ENCODE measurements at places on chromosomes 7 and 10.

DNA sequence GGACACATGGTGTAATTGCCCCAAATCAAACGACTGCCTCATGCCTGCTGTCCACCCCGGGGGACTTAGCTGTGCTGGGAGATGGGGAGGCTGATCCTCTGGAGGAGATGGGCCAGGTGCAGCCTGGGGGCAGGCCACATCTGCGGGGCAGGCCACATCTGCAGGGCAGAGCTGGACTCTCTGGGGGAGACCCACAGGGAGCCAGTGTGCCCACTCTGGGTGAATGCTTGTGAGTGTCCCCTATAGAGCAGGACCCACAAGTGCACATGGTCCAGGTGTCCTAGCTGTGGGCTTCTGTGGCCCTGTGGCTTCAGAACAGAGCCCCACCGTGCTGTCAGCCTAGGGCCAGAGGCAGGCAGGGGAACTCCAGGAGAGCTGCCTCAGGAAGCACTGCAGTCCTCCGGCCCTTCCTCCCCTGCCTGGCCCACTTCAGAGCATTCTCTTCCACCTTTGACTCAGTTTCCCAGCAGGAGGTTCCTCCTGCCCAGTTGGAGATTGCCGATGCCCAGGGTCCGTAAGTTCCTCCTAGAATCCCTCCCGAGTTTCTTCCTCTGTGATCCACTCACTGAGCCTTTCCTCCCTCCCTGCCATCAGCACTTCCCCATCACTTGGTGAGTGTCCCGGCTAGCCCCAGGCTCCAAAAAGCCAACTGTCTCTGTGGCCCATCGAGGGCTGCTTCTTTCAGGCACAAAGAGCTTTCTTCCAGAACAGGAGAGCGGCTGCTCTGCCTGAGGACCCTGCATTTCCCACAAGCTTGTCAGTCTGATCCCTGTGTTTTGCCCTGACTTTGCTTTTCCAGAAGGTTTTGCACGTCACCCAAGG is 50.3 kb downstream of the ADCYAP1R1 start:
- no peak for DNase-seq

DNA sequence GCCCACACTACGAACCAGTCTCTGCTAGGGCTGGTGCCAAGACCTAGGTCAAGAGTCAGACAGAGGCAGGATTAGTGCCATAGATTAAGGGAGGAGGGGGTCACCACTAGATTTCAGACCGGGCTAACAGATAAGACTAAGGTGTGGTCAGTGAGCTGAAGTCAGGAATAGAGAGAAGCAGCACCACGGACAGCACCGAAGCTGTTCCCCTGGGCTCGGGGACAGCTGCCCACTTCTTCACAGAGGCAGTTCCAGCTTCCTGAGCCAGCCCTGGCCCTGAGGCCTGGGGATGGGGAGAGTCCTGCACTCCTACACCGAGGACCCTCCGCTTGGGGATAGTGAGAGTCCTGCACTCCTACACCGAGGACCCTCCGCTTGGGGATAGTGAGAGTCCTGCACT is 11.2 kb upstream of the JAKMIP3 start:
- DNase-seq, result no peak

GRCh38 chr10:94320285-94320914 is 42.3 kb downstream of the NOC3L start:
- peak; percentile 25 for DNase-seq

DNA sequence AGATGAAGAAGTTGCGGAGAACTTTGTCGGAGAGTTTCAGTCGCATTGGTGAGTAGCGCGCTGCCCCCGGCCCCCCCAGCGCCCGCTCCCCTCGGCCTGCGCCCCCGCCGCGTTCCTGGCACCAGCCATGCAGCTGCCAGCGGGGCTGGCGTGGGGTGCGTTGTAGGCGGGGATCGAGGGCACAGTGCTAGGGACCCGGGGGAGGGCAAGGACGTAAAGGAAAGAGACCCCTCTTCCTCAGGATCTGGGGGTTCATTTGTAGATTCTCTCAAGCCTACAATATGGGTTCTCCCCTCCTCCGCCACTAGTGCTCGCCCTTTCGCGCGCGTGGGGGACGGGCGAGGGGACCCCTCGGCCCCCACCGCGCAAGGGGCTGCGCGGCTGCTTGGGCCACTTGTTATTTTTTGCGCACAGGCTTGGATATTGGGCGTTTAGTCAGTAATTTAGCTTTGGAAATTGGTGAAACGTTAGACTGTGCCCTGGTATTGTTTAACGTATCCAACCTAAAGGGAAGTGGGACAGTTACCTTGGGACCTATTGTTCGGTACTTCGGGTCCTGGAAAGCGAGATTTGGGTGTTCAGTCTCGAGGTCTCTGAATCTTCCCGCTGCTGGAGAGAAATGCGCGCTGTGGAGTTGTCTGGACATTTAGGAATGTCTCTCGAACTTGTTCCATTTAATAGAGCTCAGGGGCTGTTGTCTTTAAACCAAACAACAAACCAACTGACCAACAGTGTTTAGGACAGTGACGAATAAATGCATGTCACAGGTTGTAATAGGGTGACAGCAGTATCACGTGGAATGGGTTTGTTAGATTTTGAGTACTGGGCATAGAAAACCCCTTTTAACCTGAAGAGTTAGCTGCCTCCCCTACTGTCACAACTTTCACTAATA is 796 bp downstream of the CDK14 start:
- DNase-seq, result peak; percentile 77

- DNase-seq, result no peak
Measured at GRCh38 chr10:11539191-11539868, 72.1 kb downstream of the USP6NL start.

DNA sequence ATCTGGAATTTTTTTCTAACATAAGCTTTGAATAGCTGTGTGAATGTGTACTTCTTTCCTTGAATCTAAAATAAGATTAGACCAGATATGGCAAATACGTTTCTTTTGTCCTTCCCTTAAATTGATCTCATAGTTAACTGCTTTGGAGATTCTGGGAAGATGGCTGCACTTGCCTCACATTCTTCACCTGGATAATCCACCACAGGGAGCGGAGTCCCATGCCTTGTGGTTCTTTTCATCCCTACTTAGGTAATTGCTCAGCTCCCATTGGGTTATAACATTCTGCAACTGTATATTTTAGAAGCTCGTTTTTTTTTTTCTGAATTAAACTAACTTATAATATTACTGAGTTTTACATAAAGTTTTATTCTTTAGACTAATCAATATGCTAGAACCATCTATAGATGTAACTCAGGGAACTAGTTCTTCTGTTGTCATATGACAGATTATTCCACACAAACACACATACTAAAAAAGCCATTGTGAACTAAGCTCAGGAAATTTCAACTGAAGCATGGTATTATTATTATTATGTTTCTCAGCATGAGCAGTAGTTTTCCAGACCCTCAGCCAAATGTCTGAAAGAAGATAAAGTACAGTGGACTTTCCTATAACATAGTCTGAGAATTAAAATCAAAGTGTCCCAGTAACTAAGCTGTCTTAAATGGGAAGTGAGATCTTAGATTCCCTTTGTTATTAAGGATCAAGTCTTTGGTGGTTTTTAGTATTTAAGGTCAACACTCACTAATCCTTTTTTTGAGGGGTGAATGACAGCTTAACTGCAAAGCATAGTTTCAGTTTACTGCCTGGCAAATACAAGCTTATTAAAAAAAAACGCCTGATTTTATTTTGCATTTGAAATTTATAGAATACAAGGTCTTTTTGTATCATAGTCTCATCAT is 182.3 kb downstream of the PPP1R9A start:
- DNase-seq, result no peak

DNA sequence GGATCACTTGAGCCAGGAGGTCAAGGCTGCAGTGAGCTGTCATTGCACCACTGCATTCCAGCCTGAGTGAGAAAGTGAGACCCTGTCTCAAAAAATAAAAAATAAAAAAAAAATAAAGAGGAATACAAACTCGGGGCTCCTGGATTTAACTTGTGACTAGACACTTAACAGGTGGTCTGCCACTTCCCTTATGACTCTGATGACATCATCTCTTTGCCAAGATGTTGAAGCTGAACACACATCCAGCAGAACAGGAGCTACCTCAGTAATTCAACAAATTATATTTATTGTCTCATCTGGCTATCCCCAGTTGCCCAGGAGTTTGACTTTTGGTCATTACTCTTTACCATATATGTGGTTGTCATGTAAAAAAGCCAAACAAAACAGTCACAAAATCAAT is 35.3 kb downstream of the NEUROD6 start:
- no peak for DNase-seq

DNA sequence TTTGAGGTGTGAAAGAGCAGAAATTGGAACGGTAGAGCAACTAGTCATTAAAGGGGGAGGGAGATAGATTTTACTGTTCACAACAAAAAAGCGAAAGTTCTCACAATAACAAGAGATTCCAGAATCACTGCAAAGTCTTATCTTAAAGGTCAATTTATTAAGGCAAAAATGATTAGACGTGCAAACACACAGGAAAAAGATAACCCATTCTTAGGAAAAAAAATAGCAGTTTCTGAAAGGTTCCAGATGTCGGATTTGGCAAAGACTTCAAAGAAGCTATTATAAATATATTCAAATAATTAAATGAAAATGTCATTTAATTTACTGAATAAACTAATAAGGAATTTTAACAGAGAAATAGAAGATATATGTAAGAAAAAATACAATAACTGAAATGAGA is 70.8 kb upstream of the GNAI1 start:
- no peak for DNase-seq

GRCh38 chr10:87720665-87721064 is 61.0 kb downstream of the PAPSS2 start:
- no peak for DNase-seq

DNA sequence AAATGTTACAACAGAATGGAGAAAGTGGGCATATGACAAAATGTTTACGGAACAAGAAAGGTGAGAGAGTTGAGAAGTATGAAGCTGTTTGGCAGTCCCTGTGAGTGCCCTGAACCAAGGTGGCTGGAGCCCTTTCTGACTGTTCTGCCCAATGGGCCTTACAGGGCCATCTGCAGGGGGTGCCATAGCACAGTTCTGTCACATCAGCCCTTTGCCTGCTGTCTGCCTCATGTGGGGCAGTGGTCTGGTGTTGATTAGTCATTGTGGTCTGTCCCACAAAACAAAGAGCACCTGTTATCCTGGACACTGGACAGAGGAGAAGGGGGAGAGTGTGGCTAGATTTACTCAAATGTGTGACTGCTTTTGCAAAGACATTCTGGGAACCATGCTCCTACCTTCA is 51.5 kb upstream of the OSBPL3 start:
- no peak for DNase-seq

- DNase-seq, result no peak
Measured at GRCh38 chr7:142528608-142529408, 220.5 kb upstream of the PRSS1 start.

DNA sequence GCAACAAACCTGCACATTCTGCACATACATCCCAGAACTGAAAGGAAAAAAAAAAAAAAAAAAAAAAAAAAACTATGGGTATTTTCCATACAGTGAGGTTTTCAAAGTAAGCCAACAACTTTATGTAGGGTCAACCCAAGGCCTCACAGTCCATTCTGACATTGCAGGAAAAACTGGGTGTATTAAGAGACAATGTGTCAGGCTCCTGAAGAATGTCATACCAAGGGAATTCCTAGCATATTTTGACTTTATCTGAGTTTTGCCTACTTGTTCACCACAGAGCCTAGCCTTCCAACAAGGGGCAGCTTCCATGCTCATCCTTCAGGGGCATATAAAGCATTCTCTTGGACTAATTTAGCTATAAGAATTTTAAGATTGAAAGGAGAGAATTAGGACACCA is 368.9 kb downstream of the PLXDC2 start:
- no peak for DNase-seq

DNA sequence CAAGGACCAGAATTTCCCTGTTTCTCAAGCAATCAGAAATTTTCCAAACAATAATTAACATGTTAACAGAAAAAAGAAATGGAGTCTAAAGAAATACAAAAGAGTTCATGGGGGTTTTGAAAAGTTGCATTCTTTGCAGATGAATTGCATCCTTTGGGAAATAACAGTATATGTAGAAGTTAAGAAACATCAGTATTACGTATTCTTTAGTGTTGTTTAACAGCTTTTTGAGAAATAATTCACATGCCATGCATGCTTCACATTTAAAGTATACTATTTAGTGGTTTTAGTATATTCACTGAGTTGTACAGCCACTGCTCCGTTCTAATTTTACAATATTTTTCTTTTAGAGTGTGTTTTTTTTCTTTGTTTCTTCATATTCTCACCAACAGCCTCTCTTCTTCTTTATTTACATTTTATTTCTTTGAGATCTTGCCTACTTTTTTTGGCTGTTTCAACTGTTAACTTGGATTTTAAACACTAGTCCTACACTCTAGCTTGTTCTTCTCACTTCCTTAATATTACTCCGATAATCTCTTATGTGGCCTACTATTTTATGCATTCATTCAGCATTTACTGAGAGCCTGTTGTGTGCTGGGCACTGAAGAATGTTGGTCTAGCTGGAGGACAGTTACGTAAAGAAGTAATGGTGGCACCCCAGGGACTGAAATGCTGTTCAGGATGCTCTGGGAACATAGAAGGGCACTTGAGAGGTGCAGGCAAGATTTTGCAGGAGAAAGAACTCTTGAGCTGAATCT is 330.1 kb downstream of the EXOC4 start:
- DNase-seq, result no peak

- DNase-seq, result no peak
Measured at GRCh38 chr7:90570373-90570959, 25.7 kb upstream of the CDK14 start.

DNA sequence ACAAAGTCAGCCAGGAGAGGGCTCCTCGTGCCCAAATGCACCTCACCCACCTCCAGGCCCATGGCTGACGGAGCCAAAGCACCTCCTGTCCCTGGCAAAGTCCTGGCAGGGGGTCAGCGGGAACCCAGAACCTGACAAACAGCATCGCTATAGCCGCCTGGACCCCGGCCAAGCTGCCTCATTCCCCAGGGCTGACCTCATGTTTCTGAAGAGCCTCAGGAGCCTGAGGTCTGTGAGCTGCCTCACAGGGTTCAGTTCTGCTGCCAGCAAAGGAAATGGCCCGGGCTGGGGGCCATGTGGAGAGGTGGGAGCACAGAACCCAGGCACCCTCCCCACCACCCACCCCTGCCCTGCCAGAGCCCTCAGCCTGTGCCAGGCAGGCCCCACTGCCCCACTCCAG is 4.2 kb upstream of the NANOS1 start:
- no peak for DNase-seq

GRCh38 chr7:127231415-127231814 is 21.3 kb downstream of the GRM8 start:
- no peak for DNase-seq

- DNase-seq, result no peak
Measured at GRCh38 chr7:37320848-37321468, 127.7 kb downstream of the ELMO1 start.
